ENCODE measurements at places on chromosomes 6 and 20. TPM values are rescaled to one million over a fixed set of nuclear protein-coding genes. Genes with fewer than 3 reads are reported as not detected.

GRCh38 chr6:89281779-89282246 lies 33.3 kb downstream of the GABRR2 start:
- DNase-seq: no peak

PDE7B gene
- polyA plus RNA-seq: 11.1 TPM

- DNase-seq: no peak
These were observed 29.6 kb downstream of the RGS17 start for GRCh38 chr6:153101461-153101860.

DNA sequence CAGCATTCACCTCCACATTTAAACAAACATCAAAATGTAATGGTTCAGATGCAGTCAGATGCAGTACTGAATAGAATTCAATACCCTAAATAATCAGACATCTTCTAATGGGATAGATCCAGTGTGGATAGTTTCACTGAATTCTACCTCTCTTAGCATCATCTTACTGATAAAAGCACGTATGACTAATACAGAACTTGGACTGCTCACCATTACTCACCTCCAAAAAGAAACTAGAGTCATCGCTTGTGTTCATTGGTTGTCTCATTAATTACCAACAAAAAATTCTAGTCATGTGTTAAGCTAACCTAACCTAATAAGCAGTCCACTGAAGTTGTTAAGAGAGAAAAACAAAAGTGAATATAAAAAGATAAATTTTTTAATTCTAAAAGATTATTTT lies 165.9 kb upstream of the IRAK1BP1 start:
- DNase-seq: no peak

DNA sequence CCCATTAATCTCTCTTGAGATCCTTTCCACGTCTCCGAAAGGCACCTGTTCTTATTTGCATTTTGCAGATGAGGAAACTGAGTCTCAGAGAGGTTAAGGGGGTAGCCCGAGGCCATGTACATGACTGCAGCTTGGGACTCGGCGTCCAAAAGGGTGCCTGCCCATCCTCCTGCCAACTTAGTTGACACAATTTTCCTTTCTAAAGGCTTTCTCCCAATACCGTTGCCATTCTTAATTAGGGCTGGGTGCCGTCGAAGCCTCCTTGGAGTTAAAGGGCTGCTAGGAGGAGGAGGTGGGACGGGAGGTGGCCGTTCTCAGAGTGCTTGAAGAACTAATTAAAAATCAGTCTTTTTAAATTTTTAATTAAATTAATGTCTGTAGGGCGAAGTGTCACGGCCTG lies 546 bp upstream of the PSMG4 start:
- no peak for DNase-seq

- DNase-seq: peak; percentile 30
These were observed 164.7 kb upstream of the RIMS1 start for GRCh38 chr6:71721642-71722041.

ZNF512B gene
- 19.3 TPM for polyA plus RNA-seq

DNA sequence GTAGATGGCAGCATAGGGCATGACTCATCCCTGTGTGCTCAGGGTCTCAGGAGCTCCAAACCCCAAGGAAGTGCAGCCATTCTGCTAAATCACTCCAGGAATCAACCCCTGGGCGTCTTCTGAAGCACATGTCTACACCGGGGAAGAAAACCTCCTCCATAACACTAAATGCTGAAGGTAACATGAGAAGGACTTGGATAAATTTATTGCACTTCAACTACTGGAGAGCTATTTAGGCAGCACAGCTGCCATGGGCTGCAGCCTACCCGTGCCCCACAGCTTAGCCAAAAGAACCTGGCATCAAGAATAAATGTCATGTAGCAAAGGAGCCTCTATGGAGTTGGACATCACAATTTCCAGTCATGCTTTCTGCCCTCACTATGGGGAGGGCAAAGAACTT lies 152.4 kb upstream of the PROKR2 start:
- no peak for DNase-seq

GJA1 gene
- polyA plus RNA-seq: 99.4 TPM
